Parietal lobe (tissue), 2 donors: ENCODE measurements at places on chromosomes 11 and 22. TPM values are rescaled to one million over a fixed set of nuclear protein-coding genes. Genes with fewer than 3 reads are reported as not detected.

Gene KRTAP5-8
- total RNA-seq, result not detected

Gene AQP11
- total RNA-seq, result 6.6 TPM

Gene MPZL3
- total RNA-seq, result 0.63 TPM

Gene EI24
- total RNA-seq, result 84.8 TPM

Gene BTBD18
- not detected for total RNA-seq

Gene C1QTNF4
- total RNA-seq, result 19.7 TPM

Gene TUB
- 90.8 TPM for total RNA-seq

Gene PSMC3
- 135 TPM for total RNA-seq

Gene SAA2
- not detected for total RNA-seq
